ENCODE measurements at places on chromosomes 2 and 18.

DNA sequence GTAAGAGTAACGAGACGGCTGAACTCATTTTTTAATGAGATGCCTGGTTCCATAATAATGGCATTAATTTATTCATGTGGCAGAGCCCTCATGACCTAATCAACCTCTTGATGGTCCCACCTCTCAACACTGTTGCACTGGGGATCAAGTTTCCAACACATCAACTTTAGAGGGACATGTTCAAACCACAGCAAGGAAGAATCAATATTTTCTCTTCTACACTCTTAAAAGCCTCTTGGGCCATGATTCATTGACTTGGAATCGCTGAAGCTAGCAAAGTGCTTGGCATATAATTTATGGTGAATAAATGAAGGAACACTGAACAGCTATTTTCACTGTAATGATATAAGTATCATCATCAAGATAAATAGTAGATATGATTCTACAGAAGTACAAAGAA lies 333.0 kb downstream of the TNS1 start:
- DNase-seq = no peak

DNA sequence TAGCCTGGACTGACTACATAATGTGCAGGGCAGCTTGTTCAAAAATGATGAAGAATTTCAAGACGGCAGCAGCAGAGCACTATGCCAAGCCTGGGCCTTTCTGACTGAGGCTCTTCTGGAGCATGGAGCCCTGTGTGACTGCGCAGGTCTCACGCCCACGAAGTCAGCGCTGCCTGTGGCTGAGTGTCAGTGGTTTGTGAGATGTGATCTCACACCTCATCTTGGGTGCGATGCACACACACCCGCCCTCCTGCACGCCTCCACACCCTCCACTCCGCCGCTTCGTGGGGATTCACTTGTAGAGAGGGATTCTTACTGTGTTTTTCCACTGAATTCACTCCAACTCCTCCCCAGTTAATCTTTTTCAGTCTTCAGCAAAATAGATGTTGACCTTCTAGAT lies 103.9 kb downstream of the VIT start:
- DNase-seq = peak; percentile 54

- DNase-seq = no peak
Observed at GRCh38 chr2:38592951-38593350, 9.8 kb downstream of the HNRNPLL start.

- no peak for DNase-seq
Observed at GRCh38 chr18:63223837-63224236, 95.7 kb downstream of the BCL2 start.
